ENCODE measurements at places on chromosomes 2 and 18. TPM values are rescaled to one million over a fixed set of nuclear protein-coding genes. Genes with fewer than 3 reads are reported as not detected.

The CD207 gene
- not detected for total RNA-seq

GRCh38 chr2:100247256-100248043 is 74.9 kb downstream of the LONRF2 start:
- H3K4me1 ChIP-seq, result no peaks in the 10 kb centered on the region
- H3K27ac ChIP-seq, result no peak overlapping the region
- DNase-seq, result no peak
- no peaks in the 10 kb centered on the region for H3K36me3 ChIP-seq
- no peak overlapping the region for H3K4me3 ChIP-seq

The ABCG8 gene
- total RNA-seq, result not detected

The HSPE1 gene
- 52.4 TPM for total RNA-seq

- DNase-seq, result no peak
- peaks cover 13% of the 10 kb centered on the region for H3K36me3 ChIP-seq
- no peaks in the 10 kb centered on the region for H3K27me3 ChIP-seq
- H3K27ac ChIP-seq, result no peak overlapping the region
- H3K4me1 ChIP-seq, result no peaks in the 10 kb centered on the region
Measured at GRCh38 chr2:24239553-24239952, 64.7 kb downstream of the FAM228A start.

GRCh38 chr18:37565977-37566478 is 430 bp upstream of the CELF4 start:
- H3K27me3 ChIP-seq, result peaks cover 10% of the 10 kb centered on the region
- no peak for DNase-seq
- H3K4me3 ChIP-seq, result no peak overlapping the region
- H3K27ac ChIP-seq, result no peak overlapping the region
- H3K4me1 ChIP-seq, result peaks cover 6% of the 10 kb centered on the region
- no peaks in the 10 kb centered on the region for H3K36me3 ChIP-seq
